ENCODE measurements at places on chromosomes 6 and 20. TPM values are rescaled to one million over a fixed set of nuclear protein-coding genes. Genes with fewer than 3 reads are reported as not detected.

The DLL1 gene
- not detected for total RNA-seq

The CEP85L gene
- total RNA-seq: 34.2 TPM

The PBOV1 gene
- not detected for total RNA-seq

The ETV7 gene
- 0.51 TPM for total RNA-seq

The PGBD1 gene
- total RNA-seq: 3.8 TPM

The OOEP gene
- total RNA-seq: not detected

The VPS52 gene
- total RNA-seq: 53.4 TPM

The CFB gene
- total RNA-seq: not detected

The NDRG3 gene
- 26.0 TPM for total RNA-seq

The BANF2 gene
- total RNA-seq: not detected

The KCNQ5 gene
- total RNA-seq: 15.3 TPM

The NRN1 gene
- total RNA-seq: 0.75 TPM

The SYCP2L gene
- total RNA-seq: 0.11 TPM

The TPX2 gene
- 83.0 TPM for total RNA-seq

The PHACTR3 gene
- not detected for total RNA-seq

The TMEM30A gene
- 52.7 TPM for total RNA-seq

The TMEM170B gene
- 0.62 TPM for total RNA-seq

The GLP1R gene
- total RNA-seq: 0.05 TPM

The BMP5 gene
- total RNA-seq: not detected

The SLC17A2 gene
- total RNA-seq: 0.55 TPM

The KIF25 gene
- total RNA-seq: not detected

The TBPL1 gene
- total RNA-seq: 31.2 TPM

The TMEM200A gene
- total RNA-seq: 1.3 TPM

The OR2B6 gene
- not detected for total RNA-seq

The CCDC167 gene
- total RNA-seq: 69.8 TPM

The SYCP2 gene
- total RNA-seq: 4.6 TPM

The SERPINB6 gene
- 73.0 TPM for total RNA-seq

The HCK gene
- total RNA-seq: not detected

The ESR1 gene
- total RNA-seq: not detected

The DSP gene
- 0.02 TPM for total RNA-seq

The FLRT3 gene
- total RNA-seq: not detected

The FAXC gene
- not detected for total RNA-seq

The VTA1 gene
- total RNA-seq: 49.5 TPM

The FOXP4 gene
- 9.7 TPM for total RNA-seq

The FAM83B gene
- total RNA-seq: not detected

The PLN gene
- not detected for total RNA-seq

The XKR7 gene
- total RNA-seq: not detected

The ARMH2 gene
- total RNA-seq: not detected

The CDH4 gene
- total RNA-seq: not detected
